ENCODE measurements at places on chromosomes 13 and 19.

DNA sequence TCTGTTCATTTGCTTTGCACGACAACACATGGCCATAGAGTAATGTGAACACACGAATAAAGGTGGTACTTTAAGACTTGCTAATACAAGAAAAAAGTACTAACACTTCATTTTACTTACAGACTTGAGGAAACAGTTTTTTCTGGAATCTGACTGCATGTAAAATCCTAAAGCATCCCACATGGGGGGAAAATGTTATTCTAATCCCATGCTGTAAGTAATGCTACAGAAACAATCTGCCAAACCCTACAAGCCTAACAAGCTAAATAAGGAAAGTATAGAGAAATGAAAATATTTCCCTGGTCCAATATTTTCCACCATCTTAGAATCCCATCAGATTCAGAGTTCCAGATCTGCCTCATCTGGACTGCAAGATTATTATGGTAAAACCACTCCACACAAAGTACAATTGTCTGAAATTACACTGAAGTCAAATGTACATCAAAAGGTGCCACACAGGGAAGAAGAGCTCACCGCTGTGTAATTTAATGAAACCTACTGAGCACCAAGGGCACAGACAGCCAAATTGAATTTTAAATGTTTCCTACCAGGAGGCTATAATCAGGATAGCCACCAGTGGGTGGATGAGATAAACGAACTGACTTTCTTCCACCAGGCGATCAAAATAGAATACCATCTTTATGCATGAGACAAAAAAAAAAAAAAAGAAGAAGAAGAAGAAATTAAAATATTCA is 22.0 kb downstream of the LHFPL6 start:
- no peak for DNase-seq

- peak; percentile 1 for DNase-seq
These were observed 619.2 kb upstream of the SGCG start for GRCh38 chr13:22561581-22561980.

DNA sequence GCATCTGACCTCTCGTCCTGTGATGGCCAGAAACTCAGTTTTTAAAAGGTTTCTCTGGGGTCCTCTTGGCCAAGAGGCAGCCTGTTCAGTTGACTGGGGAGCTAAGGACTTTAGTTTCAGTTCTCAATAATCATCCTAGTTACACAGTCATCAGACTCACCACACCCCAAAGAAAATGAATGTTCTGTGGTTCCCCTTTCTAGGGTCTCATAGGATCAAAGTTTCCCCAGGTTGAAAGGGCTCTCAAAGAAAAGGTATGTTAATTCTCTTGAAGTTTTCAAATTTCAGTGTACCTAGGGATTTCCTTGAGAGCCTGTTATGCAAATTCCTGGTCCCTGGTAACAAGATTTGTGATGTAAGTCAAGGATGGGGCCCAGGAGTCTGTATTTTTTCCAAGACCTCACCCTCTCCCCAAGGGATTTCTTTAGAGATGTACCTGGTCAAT is 94.9 kb downstream of the FAM216B start:
- DNase-seq, result peak; percentile 39

GRCh38 chr13:52085421-52085820 is 43.5 kb downstream of the NEK5 start:
- DNase-seq, result peak; percentile 74

- DNase-seq, result peak; percentile 70
These were observed 319.5 kb upstream of the OBI1 start for GRCh38 chr13:78978381-78978998.

DNA sequence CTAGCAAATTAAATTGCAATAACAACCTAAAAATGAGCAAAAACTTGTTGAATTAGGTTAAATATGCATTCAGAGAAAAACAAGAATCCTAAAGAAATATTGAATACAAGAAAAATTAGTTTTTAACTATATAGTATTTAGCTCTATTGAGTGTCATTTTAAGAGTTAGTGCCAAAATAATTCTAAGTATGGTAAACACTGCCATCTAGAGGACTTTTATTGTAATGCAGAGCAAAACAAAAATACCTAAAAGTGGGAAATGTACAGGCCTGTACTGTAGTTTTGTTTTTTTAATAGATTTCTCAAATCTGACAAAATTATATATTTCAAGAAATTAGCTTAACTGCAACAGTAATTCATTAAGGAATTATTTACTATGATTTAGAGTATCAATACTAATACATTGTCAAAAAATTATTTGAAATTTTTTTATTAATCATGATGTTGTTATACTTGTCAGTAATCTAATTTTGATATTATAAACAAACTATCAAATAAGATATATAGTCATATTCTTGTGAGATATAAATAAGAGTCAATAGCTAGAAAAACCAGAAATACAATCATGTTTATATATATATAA is 8.2 kb upstream of the PCDH9 start:
- DNase-seq, result peak; percentile 35

- peak; percentile 29 for DNase-seq
These were observed 5.5 kb downstream of the KATNAL1 start for GRCh38 chr13:30301827-30302226.

DNA sequence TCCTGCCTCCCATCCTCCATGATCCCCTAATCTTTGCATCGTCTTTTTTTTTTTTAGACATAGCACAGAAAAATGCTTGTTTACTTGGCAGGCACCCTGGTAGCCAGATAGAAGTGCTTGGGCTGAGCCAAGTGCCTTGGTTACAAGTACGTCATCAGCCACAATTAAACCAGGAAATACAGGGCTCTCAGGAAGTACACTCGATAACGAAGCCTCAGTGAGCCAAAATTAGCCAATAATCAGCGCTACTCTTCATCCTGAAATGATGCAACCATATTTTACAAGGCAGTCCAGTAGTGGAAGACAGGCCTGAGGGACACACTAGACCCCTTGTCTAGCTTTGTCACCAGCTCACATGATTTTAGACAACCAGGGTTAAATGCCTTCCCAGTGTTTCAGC is 194.0 kb upstream of the NBEA start:
- no peak for DNase-seq

DNA sequence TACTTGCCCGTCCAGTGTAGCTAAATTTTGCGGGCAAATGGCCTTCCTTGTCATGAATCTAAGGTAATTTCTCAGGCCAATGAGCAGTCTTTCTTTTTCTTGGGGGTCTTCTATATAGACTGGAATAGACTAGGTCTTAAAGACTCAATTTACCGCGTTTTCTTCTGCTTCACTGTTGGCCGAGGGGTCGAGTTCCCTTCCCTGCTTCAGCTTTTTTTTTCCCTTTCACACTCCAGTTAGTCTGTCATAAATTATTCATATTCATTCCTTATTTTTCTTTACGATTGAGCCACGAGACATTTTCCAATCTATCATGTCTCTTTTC is 276 bp downstream of the ALG11 start:
- no peak for DNase-seq

DNA sequence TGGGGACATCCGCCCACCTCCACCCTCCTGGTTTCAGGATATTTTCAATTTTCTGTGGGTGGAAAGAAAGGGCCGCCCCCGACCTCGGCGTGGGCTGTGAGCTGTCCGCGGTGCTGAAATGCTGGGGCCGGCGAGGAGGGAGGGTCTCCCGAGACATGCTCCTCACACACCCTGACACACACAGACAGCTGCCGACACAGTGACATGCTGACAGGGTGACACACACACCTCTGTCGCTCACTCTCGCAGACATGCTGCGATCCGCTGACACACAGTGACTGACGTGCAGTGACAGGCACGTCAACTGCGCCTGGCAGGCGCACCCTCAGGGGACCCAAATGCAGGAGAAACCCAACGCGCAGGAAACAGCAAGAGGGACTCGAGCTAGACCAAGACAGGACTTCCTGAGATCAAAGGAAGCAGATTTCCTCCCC is 25.1 kb upstream of the MEIS3 start:
- DNase-seq, result no peak

GRCh38 chr13:51684076-51684475 is 99.8 kb downstream of the WDFY2 start:
- DNase-seq, result peak; percentile 54

GRCh38 chr13:77720988-77721387 is 23.5 kb downstream of the SLAIN1 start:
- no peak for DNase-seq

GRCh38 chr19:29263305-29264135 is 50.6 kb upstream of the UQCRFS1 start:
- peak; percentile 9 for DNase-seq

GRCh38 chr13:44932171-44932849 is 57.0 kb downstream of the NUFIP1 start:
- peak; percentile 86 for DNase-seq

DNA sequence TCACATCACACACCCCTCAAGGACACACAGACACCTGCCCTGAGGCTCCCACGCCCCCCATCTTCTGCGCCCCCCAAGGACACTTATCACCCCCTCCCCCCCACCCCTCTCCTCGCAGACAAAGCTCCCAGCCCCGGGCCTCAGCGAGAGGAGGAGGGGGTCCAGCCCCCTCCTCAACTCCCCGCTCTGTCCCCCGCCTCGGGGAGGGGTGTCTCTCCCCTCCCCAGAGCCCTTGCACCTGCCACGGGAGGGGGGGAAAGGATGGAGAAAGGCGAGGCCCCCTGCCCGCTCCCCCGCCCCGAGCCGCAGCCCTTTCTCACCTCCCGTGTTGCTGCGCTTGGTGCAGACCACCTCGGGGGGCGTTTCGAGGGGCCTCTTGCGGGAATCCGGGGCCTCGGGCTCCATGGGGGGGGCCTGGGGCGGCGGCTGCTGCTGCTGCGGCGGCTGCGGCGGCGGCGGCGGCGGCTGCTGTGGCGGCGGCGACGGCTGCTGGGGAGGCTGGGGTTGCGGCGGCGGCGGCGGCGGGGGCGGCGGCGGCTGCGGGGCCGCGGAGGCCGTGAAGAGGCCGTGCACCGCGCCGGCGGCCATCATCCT is 621 bp downstream of the NOVA2 start:
- no peak for DNase-seq

DNA sequence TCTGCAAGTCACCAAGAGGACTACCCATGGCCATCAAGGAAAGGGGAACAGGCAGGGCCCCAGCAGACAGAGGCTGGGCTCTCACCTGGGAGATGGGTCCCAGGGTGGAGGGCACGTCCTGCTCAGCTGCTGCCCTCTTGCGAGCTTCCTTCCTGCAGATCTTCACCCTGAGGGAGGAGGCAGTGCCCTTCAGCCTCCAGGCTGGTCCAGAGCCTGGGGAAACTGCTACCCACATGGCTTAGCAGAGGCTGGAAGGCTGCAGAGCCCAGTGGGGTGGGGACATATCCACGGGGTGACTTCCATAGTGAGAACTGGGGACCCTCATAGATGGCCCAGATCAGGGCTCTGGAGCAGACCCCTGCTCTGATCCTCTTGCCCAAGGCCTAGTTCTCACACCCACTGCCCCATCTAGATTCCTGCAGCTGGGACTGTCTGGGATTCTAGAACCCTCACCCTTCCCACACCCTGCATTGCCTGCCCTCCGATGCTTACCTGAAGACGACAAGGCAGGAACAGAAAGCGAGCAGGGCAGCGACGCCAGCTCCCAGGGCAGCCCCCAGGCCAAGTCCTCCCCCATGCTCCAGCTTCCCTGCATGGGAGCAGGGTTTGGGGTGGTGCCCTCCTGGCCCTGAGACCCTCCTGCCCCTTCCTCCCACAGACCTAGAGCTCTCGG is 9.0 kb downstream of the SIGLEC11 start:
- no peak for DNase-seq

DNA sequence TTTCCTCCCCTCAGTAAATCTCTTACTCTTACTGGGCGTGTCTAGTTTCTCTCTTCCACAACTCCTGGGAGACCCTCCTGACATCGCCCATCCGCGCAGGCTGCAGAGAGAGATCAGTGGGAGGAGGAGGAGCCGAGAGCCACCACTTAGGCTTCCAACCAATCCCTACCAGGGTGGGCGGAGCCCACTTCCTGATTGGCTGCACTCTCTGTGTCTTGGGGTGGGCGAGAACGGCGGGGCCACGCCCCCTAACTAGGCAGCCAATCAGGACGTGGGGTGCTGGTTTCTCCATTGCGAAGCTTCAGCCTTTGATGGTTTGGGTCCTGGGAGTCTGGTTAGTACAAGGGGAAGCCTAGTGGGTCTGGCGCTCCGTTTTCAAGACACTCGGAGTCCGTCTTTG is at the start of gene PMIS2:
Gene PMIS2 (plus strand): TSS at position 326 of the 400 bp plus-strand sequence. CDS start 87 bp downstream, outside the sequence.
- DNase-seq, result peak; percentile 9

DNA sequence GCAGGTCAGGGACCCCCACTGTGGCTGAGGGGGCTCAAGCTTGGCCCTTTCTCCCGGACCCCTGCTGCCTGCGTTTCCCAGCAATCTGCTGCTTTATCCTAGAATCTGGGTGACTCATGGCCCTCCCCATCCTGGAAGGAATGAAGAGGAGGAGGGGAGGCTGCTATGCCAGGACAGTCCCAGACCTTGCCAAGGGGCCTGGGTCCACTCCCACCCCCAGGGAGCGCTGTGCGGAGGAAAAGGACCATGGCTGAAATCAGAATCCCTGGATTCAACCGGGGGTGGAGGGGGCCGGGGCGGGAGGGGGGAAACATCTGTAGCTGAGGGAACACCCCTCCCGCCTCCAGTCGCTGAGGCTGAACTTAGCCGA is 20.5 kb downstream of the ZNF114 start:
- peak; percentile 40 for DNase-seq

DNA sequence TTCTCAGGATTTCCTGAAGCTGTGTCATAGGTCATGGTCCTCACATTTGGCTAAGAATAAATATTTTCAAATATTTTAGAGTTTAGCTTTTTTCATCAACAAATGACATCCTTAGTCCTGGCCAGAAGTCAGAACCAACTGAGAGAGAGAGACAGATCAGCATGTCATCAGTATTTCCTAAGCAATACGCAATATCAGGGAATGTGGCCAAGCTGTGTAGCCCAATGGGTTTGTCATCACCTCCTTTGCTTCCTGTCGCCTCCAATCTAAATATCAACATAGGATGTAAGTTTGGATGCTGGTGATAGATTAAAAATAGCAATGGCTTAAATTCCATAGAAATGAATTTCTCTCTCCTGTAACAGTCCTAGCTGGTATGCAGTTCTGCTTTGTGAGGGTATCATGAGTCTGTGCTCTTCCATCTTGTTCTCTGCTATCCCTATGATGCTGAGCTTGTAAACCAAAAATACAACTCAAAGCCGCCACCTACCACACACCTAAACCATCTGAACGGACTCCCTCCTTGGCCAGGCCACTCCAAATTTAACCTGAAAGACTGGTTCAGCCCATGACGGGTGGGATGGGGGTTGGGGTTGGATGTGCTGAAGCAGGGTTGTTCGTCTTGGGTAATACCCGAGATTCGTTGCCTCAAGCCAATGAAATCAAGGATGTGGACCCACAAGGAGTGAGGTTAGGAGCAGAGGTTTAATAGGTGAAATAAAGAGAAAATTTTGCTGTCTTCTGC is 10.0 kb upstream of the IGSF23 start:
- DNase-seq, result peak; percentile 89

- DNase-seq, result peak; percentile 76
These were observed 9.9 kb downstream of the RANBP3 start for GRCh38 chr19:5967994-5968430.

DNA sequence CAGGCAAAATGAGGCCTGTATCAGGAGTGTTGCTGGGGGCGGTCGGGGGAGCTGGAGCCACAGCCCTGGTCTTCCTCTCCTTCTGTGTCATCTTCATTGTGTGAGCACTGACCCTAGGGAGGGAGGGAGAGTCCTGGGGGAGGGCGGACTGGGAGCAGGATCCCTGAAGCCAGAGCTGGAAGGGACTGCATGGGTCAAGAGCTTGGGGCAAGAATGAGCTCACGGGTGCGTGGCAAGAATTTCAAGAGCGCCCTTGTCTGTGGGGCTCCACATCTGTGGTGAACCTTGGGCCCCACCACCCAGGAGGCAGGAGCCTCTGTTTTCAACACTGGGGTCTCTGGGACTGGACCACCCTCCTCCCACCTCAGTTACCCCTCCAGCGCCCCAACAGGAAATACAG is 4.7 kb downstream of the SIGLEC7 start:
- no peak for DNase-seq

GRCh38 chr19:44865196-44865767 is 19.2 kb downstream of the NECTIN2 start:
- DNase-seq, result no peak

Data from iris pigment epithelial cell (primary cell).